ENCODE measurements at places on chromosomes 7 and 10. TPM values are rescaled to one million over a fixed set of nuclear protein-coding genes. Genes with fewer than 3 reads are reported as not detected.

Gene BAMBI
- 197 TPM for total RNA-seq

Gene ENTPD1
- 141 TPM for total RNA-seq

Gene MTERF1
- total RNA-seq = 22.6 TPM

Gene BTBD16
- total RNA-seq = not detected

Gene ODAD2
- 6.5 TPM for total RNA-seq

GRCh38 chr7:72465521-72465920, 53.4 kb upstream of the CALN1 start:
- DNase-seq = no peak

GRCh38 chr7:92635538-92635937, 45.3 kb upstream of the FAM133B start:
- no peak for DNase-seq

DNA sequence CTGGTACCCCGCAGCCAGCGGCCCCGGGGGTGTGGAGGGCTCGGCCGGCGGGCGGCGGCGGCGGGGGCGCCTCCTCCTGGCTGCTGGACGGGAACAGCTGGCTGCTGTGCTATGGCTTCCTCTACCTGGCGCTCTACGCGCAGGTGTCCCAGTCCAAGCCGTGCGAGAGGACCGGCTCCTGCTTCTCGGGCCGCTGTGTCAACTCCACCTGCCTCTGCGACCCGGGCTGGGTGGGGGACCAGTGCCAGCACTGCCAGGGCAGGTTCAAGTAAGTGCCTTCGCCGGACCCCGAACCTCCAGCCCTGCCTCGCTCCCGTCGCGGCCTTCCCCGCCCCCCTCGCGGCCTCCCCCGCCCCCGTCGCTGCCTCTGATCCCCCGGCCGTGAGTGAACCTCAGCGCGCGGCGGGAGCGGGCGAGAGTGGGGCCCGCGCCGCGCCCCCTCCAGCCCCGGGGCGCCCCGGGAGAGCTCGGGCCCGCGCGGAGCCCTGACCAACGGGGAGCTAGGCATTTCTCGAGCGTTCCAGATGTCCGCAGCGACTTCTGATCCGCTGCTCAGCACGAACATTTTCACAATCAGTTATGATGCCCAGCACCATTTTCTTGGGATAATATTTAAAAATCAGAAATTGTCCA, 727 bp downstream of the ATRNL1 start:
- DNase-seq = peak; percentile 21
